ENCODE measurements at places on chromosomes 1 and 21.

DNA sequence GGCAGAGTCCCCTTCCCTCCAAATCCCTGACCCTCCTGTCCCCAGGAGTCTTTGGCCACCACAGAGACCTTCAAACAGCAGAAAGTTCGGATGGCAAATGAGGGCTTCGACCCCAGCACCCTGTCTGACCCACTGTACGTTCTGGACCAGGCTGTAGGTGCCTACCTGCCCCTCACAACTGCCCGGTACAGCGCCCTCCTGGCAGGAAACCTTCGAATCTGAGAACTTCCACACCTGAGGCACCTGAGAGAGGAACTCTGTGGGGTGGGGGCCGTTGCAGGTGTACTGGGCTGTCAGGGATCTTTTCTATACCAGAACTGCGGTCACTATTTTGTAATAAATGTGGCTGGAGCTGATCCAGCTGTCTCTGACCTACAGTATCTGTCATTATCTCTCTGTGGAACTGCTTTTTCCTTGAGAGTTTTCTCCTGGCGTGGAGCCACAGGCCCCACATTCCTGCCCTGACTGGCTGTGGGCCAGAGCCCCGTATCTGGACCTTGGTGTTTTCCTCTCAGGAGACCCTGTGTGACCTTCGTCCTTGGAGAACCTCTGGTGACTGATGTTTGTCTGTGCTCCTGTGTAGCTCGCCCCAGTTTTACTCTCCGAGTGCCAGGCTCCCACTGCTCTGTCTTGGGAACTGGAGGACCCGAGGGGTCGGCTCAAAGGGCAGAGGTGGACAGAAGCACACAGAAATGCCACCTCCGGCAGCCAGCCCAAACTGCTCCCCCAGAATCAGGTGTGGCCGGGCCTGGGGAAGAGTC, 4.8 kb downstream of the SLC27A3 start:
- DNase-seq, result no peak

GRCh38 chr1:230176326-230176725, 109.3 kb downstream of the GALNT2 start:
- DNase-seq, result no peak

DNA sequence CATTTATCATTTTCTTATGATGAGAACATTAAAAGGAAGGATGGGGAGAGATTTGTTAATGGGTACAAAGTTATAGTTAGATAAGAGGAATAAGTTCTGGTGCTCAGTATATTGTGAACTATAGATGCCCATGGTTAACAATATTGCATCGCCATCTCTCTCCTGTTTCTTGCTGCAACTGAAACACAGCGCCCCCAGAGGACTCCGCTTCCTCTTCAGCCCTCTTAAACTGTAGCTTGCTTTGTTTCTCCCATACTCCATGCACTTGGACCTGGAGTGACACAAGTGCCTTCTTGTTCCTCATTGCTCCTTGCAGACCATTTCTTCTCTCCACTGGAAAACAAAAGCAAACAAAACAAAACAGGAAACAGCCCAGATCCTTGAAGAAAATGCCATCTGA, 70.1 kb upstream of the NTPCR start:
- peak; percentile 31 for DNase-seq

DNA sequence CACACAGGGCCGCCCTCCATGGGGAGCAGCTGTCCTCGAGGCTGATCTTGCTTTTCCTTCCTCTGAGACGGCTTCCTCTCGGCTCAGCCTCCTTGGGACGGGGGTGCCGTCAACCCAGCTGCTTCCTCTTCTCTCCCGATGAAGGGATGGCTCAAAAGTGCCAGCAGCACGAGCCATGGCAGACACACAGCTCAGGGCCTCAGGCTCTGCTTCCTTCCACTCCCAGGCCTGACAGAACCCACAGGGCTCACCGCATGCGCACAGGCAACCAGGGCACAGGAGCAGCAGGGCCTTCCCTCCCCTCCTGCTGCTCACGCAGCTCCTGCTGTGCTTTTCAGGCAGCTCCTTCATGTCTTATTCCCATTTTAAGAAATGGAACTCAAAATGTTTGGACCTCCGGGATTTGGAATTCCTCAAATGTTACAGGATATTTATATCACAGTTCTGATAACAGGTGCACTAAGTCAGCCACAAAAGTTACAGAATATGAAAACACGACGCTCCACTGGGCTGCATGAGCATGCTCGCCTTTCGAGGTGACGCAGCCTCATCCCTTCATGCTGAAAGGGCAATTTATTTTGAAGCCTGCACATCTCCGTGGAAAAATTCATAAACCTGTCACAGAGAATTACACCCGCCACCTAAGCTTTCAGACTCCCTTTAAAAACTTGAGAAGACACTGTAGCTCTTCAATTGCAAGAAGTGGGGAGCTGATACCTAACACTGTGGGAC, 84.4 kb downstream of the HSF2BP start:
- no peak for DNase-seq

- no peak for DNase-seq
Observed at GRCh38 chr1:109776206-109776835, 12.6 kb upstream of the EPS8L3 start.

GRCh38 chr1:75559136-75559535, 51.8 kb downstream of the SLC44A5 start:
- DNase-seq, result no peak

DNA sequence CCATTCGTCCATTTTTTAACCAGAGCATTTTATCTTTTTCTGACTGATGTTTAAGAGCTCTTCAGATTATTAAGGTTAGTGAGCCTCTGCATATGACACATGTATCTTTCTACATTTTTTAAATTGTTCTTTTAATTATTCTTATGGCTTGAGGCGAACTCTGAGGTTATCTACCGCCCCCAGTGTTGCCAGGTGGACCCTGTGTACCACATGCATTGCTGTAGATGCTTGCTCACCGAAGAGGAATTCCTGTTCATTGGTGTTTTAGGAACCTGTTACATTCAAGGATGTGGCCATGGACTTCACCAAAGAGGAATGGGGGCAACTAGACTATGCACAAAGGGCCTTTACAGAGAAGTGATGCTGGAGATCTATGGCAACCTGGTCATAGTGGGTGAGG, 31.8 kb downstream of the ZNF684 start:
- no peak for DNase-seq

All from fibroblast of skin of back (primary cell).